A549 treated with DMSO at 1 μM for 4 hours (cell line): ENCODE measurements at places on chromosomes 5 and 9. TPM values are rescaled to one million over a fixed set of nuclear protein-coding genes. Genes with fewer than 3 reads are reported as not detected.

The SLC6A18 gene
- not detected in 5 replicates for total RNA-seq

The GPBP1 gene
- total RNA-seq = 39.3 to 46.7 TPM (median 43.0 TPM) in 5 replicates

The TRIM14 gene
- total RNA-seq = 10.0 to 14.7 TPM (median 13.6 TPM) in 5 replicates

The ZNF658 gene
- total RNA-seq = 2.0 to 2.4 TPM (median 2.2 TPM) in 5 replicates

The BNC2 gene
- 4.7 to 7.2 TPM (median 6.0 TPM) in 5 replicates for total RNA-seq

The N4BP3 gene
- 1.0 to 1.5 TPM (median 1.4 TPM) in 5 replicates for total RNA-seq

The TEK gene
- total RNA-seq = 0.05 to 0.15 TPM (median 0.07 TPM) in 5 replicates

The ZER1 gene
- 13.2 to 17.7 TPM (median 15.3 TPM) in 5 replicates for total RNA-seq

The IL9 gene
- not detected in 5 replicates for total RNA-seq

The HMCN2 gene
- 0.03 to 0.17 TPM (median 0.09 TPM) in 3 of 5 replicates, not detected in the others for total RNA-seq

The GIN1 gene
- 4.2 to 5.5 TPM (median 4.6 TPM) in 5 replicates for total RNA-seq

The IFNB1 gene
- not detected in 5 replicates for total RNA-seq

The MSX2 gene
- 5.2 to 6.7 TPM (median 5.5 TPM) in 5 replicates for total RNA-seq

The PCDHA5 gene
- total RNA-seq = 0.56 to 0.86 TPM (median 0.77 TPM) in 5 replicates

The GPRIN1 gene
- total RNA-seq = 7.3 to 10.3 TPM (median 9.4 TPM) in 5 replicates

The SMU1 gene
- 20.3 to 22.2 TPM (median 22.1 TPM) in 5 replicates for total RNA-seq

The ARHGEF39 gene
- total RNA-seq = 11.9 to 21.4 TPM (median 19.4 TPM) in 5 replicates

The ENTR1 gene
- 65.0 to 82.7 TPM (median 79.3 TPM) in 5 replicates for total RNA-seq

The COL5A1 gene
- 37.9 to 62.3 TPM (median 51.6 TPM) in 5 replicates for total RNA-seq

The PRR16 gene
- total RNA-seq = 0.12 TPM in 1 of 5 replicates, not detected in the others

The CARD9 gene
- total RNA-seq = 0.64 to 2.6 TPM (median 1.1 TPM) in 5 replicates

The TICAM2 gene
- total RNA-seq = 0.84 to 1.4 TPM (median 1.0 TPM) in 5 replicates
